CD4-positive, alpha-beta T cell treated with Interleukin-17A for 4 hours (primary cell): ENCODE measurements at places on chromosomes 13 and 19.

GRCh38 chr19:28466107-28467045, 746.6 kb downstream of the UQCRFS1 start:
- peak; percentile 67 for DNase-seq

GRCh38 chr13:30334663-30335386, 27.5 kb upstream of the KATNAL1 start:
- peak; percentile 13 for DNase-seq

GRCh38 chr19:35908973-35909683, 1.0 kb upstream of the TYROBP start:
- DNase-seq: peak; percentile 45

DNA sequence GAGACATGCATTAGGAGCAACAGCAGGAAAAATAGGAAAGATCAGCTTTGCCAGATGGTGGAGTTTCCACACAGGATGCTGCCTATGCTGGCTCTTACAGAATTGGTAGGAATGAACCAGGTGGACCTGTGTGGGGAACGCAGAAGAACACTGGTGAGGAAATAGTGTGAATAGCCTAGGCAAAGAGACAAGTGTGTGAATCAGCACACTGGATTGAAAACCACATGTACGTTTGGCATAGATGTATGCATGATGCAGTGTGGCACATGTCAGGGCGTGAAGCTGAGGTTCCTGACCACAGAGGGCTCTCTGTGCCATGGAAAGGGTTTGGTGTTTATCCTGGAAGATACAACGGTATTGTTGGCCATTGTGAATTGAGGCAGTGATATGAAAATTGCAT, 156.5 kb upstream of the SLC10A2 start:
- DNase-seq: no peak

- no peak for DNase-seq
Measured at GRCh38 chr19:38975861-38976271, 324 bp upstream of the FBXO17 start.

- no peak for DNase-seq
Measured at GRCh38 chr19:53160350-53160749, 1.5 kb upstream of the ZNF347 start.

- DNase-seq: no peak
Measured at GRCh38 chr13:30388406-30389283, 33.6 kb upstream of the UBE2L5 start.

DNA sequence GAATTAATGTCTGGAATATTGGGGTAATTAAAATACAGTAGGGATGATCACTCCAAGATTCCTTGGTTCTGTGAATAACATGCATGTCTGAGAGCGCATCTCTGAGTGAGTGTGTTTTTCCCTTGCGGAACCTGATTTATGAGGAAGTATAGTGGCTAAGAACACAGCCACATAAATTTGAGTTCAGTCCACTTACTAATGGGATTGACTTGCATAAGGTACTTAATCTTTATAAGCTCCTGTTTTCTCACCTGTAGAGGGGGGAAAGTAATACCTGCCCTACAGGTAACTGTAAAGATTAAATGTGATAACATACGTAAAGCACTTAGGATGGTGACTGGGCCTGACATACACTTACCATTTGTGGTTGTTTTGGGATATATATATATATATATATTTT, 60.8 kb downstream of the KLF5 start:
- no peak for DNase-seq

GRCh38 chr19:27691991-27692390, 1521.0 kb downstream of the UQCRFS1 start:
- no peak for DNase-seq

GRCh38 chr13:104297075-104297474, 1230.9 kb upstream of the SLC10A2 start:
- DNase-seq: no peak

GRCh38 chr19:4624733-4625362, 14.5 kb upstream of the TNFAIP8L1 start:
- no peak for DNase-seq

GRCh38 chr19:48239120-48239519, 16.6 kb downstream of the CARD8 start:
- DNase-seq: no peak

DNA sequence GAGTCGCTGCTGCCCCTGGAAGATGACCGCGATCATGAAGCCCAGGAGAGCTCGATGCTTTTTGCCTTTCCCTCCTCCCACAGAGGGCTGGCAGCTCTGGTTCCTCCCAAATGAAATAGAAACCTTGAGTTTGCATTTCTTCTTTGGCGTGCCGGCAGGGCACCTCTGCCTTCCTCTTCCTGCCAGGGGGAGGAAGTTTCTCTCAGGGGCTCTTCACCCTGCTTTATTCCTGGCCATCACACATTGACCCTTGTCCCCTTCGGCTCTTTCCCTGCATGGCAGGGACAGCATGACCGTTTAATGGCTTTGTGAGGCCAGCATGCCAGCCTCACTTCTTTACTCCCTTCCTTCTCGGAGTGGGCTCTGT, 47.9 kb downstream of the ACTN4 start:
- no peak for DNase-seq

- DNase-seq: no peak
Measured at GRCh38 chr19:956766-957440, 27.2 kb upstream of the WDR18 start.

GRCh38 chr13:76383676-76384461, 502.3 kb downstream of the KCTD12 start:
- no peak for DNase-seq

GRCh38 chr19:44725684-44726083, 22.8 kb upstream of the BCL3 start:
- no peak for DNase-seq

DNA sequence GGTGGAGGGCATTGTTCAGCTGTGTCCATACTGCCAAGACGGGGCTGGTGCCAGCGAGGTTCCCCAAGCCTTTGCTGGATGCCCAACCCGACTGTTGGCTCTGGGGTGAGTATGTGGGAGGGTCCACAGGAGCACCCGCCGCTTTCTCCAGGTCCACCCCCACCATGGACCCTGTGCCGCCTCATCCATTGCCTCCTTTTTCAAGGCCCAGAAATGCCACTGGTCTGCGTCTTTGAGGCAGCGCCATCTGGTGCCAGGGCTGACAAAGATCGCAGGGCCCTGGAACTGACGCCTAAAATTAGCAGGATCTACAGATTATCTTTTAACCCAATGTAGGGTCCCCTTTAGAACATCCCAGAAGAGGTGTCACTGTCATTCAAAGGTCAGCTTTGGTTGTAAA, 34.6 kb downstream of the NFIX start:
- peak; percentile 31 for DNase-seq

DNA sequence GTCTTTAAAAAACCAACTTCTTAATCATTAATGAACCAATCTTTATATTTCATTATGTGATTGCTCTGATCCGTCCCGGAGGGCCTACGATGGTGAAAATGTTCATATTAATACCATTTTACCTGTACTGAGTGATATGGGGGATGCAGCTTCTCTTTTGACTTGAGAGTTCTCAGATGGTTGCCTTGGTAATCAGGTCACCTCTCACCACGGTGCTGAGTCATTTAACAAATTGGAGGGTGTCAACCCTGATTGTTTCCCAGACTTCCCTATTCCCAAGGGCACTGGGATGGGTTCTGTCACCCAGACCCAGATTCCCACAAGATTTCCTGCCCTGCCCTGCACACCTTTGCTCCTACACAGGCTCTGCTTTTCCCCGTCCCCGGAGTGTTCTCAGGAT, 128.5 kb upstream of the TMTC4 start:
- no peak for DNase-seq

DNA sequence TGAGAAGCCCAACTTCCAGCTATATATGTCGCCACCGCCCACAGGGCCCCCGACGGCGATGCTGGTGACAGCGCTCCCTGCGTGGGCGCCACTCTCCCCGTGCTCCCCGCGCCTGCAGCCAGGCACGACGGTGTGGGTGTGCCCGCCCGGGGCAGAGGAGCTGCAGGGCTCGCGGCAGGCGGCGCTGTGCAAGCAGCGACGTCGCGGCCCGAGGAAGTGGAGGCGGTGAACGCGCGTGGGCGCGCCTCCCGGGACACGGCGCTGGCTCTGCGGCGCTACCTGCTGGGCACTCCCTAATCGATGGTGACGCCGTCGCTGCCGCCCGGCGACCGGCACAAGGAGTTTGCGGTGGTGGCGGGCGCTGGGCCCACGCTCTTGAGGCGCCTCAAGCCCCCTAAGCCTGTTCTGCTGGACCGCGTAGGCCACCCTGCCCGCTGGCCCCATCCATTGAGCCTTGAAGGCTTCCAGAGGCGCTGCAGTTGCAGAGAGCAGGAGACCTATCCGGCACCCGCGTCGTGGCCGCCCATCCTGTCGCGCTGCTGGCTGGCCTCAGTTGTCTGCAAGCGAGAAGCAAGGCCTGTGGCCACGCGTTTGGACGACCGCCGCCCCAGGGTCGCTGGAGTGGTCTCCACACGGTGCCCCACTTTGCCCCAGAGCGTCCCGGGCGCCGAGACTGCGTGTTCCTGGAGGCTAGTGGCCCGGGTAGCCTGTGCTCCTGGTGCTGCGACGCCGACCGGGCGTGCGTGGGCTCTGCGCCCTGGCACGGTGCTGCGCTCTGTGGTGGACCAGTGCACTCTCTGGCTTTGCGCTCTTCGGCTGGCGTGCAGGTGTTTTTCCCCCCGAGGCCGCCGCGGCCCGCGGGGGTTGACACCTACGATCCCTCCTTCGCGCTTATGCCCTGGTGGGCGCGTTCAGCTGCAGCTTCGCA, 23.1 kb downstream of the LRFN3 start:
- DNase-seq: peak; percentile 91

DNA sequence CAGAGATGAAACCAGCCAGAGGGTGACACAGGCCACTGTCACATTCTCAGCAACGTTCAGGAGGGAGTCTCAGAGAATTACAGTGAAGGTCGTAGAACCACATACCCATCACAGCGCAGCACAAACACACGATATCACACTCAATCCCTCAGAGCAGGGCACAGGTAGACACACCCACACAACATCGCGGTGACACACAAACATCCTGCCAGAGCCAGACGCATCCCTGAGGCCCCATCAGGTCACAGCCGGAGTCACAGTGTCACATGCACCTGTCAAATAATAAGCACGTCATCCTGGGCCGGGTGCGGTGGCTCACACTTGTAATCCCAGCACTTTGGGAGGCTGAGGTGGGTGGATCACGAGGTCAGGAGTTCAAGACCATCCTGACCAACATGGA, 17.5 kb downstream of the ELAVL3 start:
- DNase-seq: no peak

DNA sequence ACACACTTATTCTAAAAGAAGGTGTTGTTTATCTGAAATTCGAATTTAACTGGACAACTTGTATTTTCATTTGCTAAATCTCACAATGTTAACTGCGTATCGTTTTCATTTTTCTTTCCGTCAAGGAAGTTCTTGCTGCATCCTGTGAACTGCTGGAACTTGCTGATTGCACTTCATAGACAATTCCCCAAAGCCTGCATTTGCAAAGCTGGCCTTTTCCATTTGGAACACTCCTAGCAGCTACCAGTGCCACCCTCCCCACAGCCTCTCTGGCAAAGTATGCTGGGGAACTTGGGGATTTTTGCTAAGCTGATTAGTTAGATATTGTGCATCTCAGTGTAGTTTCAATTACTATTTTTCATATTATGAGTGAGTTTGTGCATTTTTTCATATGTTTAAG, 20.4 kb upstream of the ARGLU1 start:
- no peak for DNase-seq

DNA sequence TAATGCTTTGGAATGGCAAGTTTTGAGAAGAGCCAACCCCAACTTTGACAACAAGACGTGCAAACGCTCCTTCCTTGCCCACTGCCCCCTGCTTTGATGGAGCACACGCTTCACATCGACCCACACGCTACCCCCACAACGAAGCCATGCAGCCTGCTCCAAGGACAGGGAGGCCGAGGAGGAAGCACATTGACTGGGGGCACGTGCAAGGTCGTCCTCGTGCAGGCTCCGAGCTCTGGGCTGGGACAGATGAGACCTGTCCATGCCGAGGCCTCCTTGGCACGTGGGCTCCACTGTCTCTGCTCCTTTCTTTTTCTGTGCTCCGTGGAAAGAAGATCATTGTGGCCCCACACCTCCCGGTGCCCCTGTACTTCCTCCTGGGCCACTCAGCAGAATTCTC, 309.0 kb downstream of the TEX29 start:
- no peak for DNase-seq

DNA sequence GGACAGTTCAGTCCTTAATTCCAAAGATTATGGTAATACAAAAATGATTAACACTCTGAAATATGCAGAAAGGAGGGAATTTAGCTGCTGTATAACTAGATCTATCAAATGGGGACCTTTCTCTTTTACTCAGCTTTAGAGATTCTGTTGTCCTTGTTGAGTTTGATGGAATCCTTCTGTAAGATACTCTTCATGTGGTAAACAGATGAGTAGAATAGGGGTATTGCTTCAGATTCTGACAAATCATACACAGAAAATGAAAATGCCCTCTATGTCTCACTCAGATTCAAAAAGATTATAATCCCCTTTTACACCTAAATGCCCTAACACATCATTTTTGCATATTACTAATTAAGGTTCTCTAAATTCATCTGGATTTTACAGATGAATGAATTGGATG, 50.7 kb downstream of the ARHGAP35 start:
- no peak for DNase-seq

DNA sequence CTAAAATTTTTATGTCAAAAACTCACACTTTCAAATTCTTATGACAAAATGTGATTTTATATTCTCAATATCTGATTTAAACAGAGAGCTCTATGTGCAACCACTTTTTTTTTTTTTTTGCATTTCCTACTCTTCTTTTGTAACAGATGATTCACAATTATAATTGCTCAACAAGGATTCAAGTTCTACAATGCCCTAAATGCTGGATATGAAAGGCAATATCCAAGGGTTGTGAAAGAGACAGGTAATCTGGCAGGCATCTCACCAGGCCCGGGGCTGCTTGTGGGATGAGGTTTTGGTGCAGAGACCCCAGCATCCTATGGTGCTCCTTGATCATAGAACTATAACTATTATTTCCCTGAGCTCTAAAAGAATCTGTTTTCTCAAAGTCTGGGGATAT, 363.6 kb upstream of the NBEA start:
- DNase-seq: no peak

GRCh38 chr13:39913339-39913738, 257.9 kb downstream of the COG6 start:
- no peak for DNase-seq

GRCh38 chr13:28531077-28531844, 36.3 kb upstream of the FLT1 start:
- no peak for DNase-seq
